ENCODE measurements at places on chromosomes 2 and 18. TPM values are rescaled to one million over a fixed set of nuclear protein-coding genes. Genes with fewer than 3 reads are reported as not detected.

MYL1 gene
- not detected for total RNA-seq

LRRTM1 gene
- not detected for total RNA-seq

WIPF1 gene
- 7.0 TPM for total RNA-seq

APCDD1 gene
- total RNA-seq, result 9.2 TPM

MDH1B gene
- total RNA-seq, result 0.32 TPM

ALPP gene
- not detected for total RNA-seq

SPDYA gene
- total RNA-seq, result 0.36 TPM

KLHL30 gene
- not detected for total RNA-seq

CELF4 gene
- total RNA-seq, result not detected

LAMA1 gene
- total RNA-seq, result 26.7 TPM

RGPD3 gene
- 0.90 TPM for total RNA-seq

ECEL1 gene
- not detected for total RNA-seq

FBXO48 gene
- 0.49 TPM for total RNA-seq

CD8B gene
- not detected for total RNA-seq

SMARCAL1 gene
- total RNA-seq, result 13.0 TPM

C2orf72 gene
- 2.1 TPM for total RNA-seq

RESP18 gene
- total RNA-seq, result not detected

MRO gene
- total RNA-seq, result 3.1 TPM

CTAGE1 gene
- total RNA-seq, result not detected

FRZB gene
- total RNA-seq, result 0.49 TPM

DHRS9 gene
- 29.2 TPM for total RNA-seq

MAP3K19 gene
- total RNA-seq, result not detected

AOX1 gene
- 76.8 TPM for total RNA-seq

CRYBA2 gene
- not detected for total RNA-seq

MAB21L4 gene
- total RNA-seq, result not detected

SERPINB4 gene
- not detected for total RNA-seq

SERPINB10 gene
- total RNA-seq, result not detected

SLC9A4 gene
- not detected for total RNA-seq

UGT1A5 gene
- total RNA-seq, result not detected

PAX8 gene
- total RNA-seq, result under 0.01 TPM

HRH4 gene
- not detected for total RNA-seq

KCNJ3 gene
- not detected for total RNA-seq

ATOH8 gene
- 129 TPM for total RNA-seq

FIGN gene
- 0.36 TPM for total RNA-seq

FOXD4L1 gene
- total RNA-seq, result not detected

ARHGEF4 gene
- 4.9 TPM for total RNA-seq

PIEZO2 gene
- 25.8 TPM for total RNA-seq

EPB41L3 gene
- 36.1 TPM for total RNA-seq

TGFA gene
- total RNA-seq, result not detected

ACAA2 gene
- total RNA-seq, result 41.3 TPM

TMEM178A gene
- 5.7 TPM for total RNA-seq

ST8SIA5 gene
- not detected for total RNA-seq
